Caco-2 (cell line): ENCODE measurements at places on chromosomes 2 and 18. TPM values are rescaled to one million over a fixed set of nuclear protein-coding genes. Genes with fewer than 3 reads are reported as not detected.

- no peaks in the 10 kb centered on the region for H3K36me3 ChIP-seq
- peak overlapping the region; percentile 74 for H3K27ac ChIP-seq
- H3K4me1 ChIP-seq = peaks cover 47% of the 10 kb centered on the region
- no peaks in the 10 kb centered on the region for H3K27me3 ChIP-seq
- no peak for DNase-seq
Measured at GRCh38 chr2:36354811-36355150, 797 bp upstream of the CRIM1 start.

DNA sequence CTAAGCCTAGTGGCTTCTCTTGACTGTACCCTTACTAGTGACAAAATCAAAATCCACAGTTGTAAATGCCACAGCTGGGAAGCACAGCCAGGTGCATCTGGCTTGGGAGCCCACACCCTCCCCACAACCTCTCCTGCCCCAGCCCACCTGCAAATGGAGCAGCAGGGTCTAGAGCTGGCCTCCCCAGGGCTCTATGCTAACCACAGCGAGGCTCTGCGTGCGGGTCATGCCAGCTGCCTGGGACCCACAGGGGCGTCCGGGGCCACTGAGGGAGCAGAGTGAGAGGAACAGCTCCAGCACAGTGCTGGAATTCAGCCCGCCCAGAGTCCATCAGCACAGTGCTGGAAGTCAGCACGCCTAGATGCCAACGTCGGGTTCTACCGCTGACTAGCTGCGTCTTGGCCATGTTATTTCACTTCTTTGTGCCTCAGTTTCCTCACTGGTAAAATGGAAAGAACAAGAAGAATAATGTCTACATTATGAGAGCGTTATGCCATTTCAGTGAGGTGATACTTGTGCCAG, 109.1 kb upstream of the ID2 start:
- peak overlapping the region; percentile 96 for H3K27ac ChIP-seq
- no peaks in the 10 kb centered on the region for H3K36me3 ChIP-seq
- peaks cover 40% of the 10 kb centered on the region for H3K4me1 ChIP-seq
- no peaks in the 10 kb centered on the region for H3K27me3 ChIP-seq
- H3K4me3 ChIP-seq = no peak overlapping the region
- no peak for DNase-seq

AKAIN1 gene
- total RNA-seq = not detected in 2 replicates

RAX gene
- not detected in 2 replicates for total RNA-seq

DNA sequence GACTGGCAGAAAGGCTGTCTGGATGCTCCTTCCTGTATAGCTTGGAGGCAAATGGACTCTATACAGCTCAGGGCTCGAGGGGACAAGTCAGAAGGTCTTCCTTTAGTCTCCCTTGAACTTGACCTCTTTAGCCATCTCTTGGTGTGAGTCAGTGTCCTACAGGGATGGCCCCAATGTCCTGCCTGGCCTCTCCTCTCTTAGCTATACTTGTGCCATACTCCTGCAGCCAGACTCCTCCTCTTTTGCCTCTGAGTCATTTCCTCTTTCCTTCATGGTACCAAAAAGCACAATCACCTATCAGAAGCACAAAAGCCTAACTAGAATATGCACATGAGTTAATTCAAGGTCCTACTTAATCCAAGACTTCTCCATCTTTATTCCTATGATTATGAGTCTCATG, 112.7 kb downstream of the XRCC5 start:
- H3K27me3 ChIP-seq = no peaks in the 10 kb centered on the region
- no peaks in the 10 kb centered on the region for H3K36me3 ChIP-seq
- H3K4me1 ChIP-seq = no peaks in the 10 kb centered on the region
- H3K4me3 ChIP-seq = no peak overlapping the region
- no peak for DNase-seq
- no peak overlapping the region for H3K27ac ChIP-seq

DNA sequence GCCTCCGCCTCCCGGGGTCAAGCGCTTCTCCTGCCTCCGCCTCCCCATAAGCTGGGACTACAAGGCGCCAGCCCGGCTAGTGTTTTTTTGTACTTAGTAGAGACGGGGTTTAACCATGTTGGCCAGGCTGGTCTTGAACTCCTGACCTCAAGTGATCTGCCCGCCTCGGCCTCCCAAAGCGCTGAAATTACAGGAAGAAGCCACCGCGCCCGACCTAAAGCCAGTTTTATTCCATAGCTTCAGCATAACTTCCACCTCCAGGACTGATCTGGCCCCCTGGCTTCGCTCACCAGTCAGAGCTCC, 783 bp upstream of the TXNL4A start:
- peaks cover 4% of the 10 kb centered on the region; the same call in 1 of the 2 replicates for H3K4me1 ChIP-seq
- no peaks in the 10 kb centered on the region for H3K36me3 ChIP-seq
- H3K27ac ChIP-seq = peak overlapping the region; percentile 71
- no peak for DNase-seq
- peak overlapping the region; percentile 89 for H3K4me3 ChIP-seq

DNA sequence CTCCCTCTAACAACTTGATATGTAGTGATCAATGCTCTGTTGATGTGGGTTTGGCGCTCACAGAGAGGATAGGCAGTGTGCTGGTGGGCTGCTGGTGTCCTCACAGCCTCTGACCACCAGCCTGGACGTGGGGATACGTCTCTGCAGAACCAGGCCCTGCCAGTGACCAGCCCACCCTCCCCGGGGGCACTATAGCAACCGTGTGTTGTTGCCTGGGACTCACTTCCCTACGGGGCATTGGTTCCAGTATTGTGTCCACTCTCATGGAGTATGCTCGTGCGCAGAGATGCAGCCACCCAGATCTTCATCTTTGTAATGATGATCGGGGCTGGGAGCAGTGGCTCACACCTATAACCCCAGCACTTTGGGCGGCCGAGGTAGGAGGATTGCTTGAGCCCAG, 180.1 kb downstream of the LDLRAD4 start:
- no peak overlapping the region for H3K4me3 ChIP-seq
- no peaks in the 10 kb centered on the region for H3K27me3 ChIP-seq
- DNase-seq = no peak

DNA sequence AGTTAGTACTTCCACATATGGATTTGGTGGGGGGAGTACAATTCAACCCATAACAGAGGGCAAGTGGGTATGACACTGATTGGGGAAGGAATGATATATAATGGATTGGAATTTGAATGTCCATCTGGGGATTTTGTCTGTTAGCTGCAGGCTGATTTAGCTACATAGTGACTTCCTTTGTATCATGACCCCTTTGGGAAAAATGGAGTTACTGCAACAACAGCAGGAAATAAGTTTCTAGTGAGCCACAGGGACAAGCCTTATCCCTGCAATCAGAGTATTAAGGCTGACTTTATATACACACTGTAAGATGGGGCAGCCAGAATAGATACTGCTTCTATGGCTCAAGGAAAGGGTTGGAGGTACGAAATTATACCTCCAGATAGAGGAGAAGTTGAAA, 404.4 kb upstream of the MEIS1 start:
- H3K4me1 ChIP-seq = no peaks in the 10 kb centered on the region
- H3K36me3 ChIP-seq = no peaks in the 10 kb centered on the region
- no peak overlapping the region for H3K27ac ChIP-seq

GRCh38 chr2:26627350-26628105, 13.6 kb downstream of the CIB4 start:
- no peaks in the 10 kb centered on the region; the same call in 1 of the 2 replicates for H3K36me3 ChIP-seq
- no peak overlapping the region for H3K27ac ChIP-seq
- no peak for DNase-seq
- H3K27me3 ChIP-seq = no peaks in the 10 kb centered on the region
- no peak overlapping the region for H3K4me3 ChIP-seq

DTNA gene
- 10.0 and 10.4 TPM in 2 replicates for total RNA-seq

IL1RN gene
- not detected in 2 replicates for total RNA-seq

DNA sequence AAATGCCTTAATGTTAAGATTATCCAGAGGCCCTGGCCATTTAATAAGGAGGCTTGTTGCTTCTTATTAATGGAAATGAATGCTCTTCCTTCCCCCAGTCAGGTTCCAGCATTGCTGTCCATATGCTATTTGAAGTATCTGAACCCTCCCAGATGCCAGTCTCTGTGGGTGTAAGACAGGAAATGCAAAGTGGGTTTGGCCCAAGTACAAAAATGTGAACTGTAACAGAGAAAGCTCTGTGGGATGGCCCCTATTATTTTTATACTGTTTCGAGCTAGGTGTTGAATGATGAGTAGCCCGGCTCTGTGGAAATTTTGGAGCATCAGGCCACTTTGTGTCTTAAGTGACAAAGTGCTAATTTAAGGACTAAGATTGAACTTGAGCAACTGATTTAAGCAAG, 141.0 kb downstream of the UXS1 start:
- H3K4me1 ChIP-seq = 0 out of 2 replicates have a peak, but pooled peaks cover 5% of the 10 kb centered on the region
- H3K27me3 ChIP-seq = no peaks in the 10 kb centered on the region
- no peak overlapping the region for H3K27ac ChIP-seq
- no peak overlapping the region for H3K4me3 ChIP-seq

DNA sequence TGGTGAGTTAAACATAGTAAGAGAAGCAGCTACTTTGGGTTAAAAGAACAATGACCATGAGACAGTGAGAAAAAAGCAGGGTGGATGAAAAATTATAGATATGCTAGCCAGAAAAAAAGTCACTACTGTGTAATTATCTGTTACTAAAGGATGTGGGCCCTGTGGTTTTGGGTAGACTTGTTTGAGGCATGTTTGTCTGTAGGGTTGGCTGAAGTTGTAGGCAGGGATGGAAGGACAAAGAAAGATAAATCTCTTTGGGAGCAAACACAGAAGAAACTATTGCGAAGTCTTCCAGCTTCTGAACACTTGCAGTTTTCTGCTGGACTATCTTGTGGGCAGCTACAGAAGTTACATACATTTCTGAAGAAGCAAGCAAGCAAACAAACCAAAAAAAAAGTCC, 28.2 kb downstream of the RND3 start:
- H3K4me1 ChIP-seq = no peaks in the 10 kb centered on the region; the same call in 1 of the 2 replicates
- no peak overlapping the region for H3K4me3 ChIP-seq
- no peak for DNase-seq
- H3K27ac ChIP-seq = no peak overlapping the region
- H3K36me3 ChIP-seq = no peaks in the 10 kb centered on the region

MDH1B gene
- 0.34 and 0.39 TPM in 2 replicates for total RNA-seq

DNA sequence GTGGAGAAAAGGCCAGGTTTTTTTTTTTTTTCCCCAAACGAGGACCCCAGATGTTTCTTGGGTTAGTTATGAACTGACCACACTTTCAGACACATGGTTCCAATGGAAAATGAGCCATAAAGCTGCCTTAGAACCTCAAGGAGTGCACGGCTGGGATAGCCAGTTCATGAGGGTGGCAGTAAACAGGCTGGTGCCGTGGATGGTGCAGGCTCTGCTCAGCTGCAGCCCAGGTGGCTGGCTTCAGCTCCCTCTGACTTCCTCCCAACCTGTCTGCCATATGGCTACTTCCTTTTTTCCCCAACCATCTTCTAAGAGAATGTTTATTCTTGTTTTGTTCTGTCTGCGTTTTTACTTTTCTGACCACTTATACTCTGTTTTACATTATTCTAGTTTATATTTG, 109.8 kb upstream of the LMAN1 start:
- DNase-seq = no peak
- H3K36me3 ChIP-seq = no peaks in the 10 kb centered on the region
- no peaks in the 10 kb centered on the region for H3K4me1 ChIP-seq

- no peak overlapping the region for H3K4me3 ChIP-seq
- H3K27me3 ChIP-seq = no peaks in the 10 kb centered on the region
- peak; percentile 47 for DNase-seq
- H3K36me3 ChIP-seq = no peaks in the 10 kb centered on the region
- peaks cover 10% of the 10 kb centered on the region for H3K4me1 ChIP-seq
- H3K27ac ChIP-seq = peak overlapping the region; percentile 50
Measured at GRCh38 chr2:16050908-16051489, 110.6 kb downstream of the MYCN start.

DNA sequence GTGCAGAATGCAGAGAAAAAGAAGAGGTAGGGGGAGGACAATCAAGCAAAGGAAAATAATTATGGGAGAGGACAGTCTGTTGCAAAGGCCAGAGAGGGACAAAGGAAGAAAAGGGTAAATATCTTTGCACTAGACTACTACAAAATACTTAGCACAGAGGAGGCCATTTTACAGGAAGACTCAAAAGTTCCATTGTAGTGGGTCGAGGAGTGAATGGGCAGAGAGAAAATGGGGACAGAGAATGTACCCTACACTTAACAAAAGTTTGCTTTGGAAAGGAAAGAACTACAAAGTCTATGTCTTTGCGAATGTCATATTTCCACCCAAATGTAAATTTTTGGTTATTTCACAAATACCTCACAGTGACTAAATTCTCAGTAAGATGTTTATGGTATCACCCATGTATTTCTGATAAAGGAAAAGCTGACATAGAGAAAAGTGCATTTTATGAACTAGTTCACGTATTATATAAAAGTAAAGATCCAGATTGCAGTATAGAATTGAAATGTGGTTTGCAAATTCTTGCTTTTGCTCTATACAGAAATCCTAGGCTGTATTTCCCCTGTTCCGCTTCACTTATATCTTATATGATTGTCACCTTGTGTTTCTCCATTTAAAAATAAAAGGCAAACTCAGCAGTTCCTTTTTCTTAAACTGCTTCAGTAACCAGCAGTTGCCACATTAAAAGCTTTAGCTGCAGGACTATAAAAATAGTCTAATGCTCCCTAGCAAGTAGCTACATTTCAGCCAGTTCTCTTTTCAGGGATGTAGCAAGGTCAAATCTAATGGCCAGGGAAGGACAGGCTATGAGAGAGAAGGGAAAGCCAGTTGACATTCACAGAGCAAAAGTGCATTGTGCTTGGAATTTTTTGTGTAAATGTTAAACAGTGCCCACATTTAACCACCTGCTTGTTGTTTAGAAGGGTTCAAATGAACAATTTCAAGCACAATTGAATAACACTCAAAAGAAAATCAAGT, 79.7 kb upstream of the CYTIP start:
- H3K27ac ChIP-seq = no peak overlapping the region
- no peaks in the 10 kb centered on the region for H3K27me3 ChIP-seq
- H3K36me3 ChIP-seq = no peaks in the 10 kb centered on the region
- DNase-seq = no peak

TNFAIP6 gene
- not detected in 2 replicates for total RNA-seq

GREB1L gene
- total RNA-seq = 71.1 and 75.4 TPM in 2 replicates

RPRM gene
- not detected in 2 replicates for total RNA-seq

DNA sequence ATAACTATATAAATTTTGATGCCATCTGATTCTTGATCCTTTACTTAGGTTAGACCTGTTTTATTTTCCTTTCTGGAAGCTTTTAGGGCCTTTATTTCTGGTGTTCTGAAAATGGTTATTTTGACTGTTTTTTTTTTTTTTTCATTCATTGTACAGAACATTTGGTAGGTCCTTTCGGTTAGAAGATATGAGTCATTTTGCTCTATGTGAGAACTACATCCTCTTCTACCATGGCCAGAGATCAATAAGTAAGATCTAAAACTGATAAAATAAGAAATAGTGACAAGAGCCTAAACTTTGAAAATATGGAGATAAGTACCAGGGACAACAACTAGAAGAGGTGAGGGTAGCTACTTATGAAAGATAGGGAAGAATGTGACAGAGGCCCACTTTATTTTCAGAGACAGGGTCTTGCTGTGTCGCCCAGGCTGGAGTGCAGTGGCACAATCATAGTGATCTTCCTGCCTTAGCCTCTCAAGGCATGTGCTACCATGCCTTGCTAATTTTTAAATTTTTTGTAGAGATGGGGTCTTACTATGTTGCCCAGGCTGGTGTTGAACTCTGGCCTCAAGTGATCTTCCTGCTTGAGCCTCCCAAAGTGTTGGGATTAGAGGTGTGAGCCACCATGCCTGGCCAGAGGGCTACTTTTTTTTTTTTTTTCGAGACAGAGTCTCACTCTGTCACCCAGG, 66.5 kb downstream of the EIF2AK3 start:
- H3K4me3 ChIP-seq = no peak overlapping the region
- H3K36me3 ChIP-seq = no peaks in the 10 kb centered on the region; the same call in 1 of the 2 replicates
- H3K4me1 ChIP-seq = no peaks in the 10 kb centered on the region
- H3K27ac ChIP-seq = no peak overlapping the region
- no peaks in the 10 kb centered on the region for H3K27me3 ChIP-seq
- no peak for DNase-seq
